Left renal pelvis (tissue), 4 donors: ENCODE measurements at places on chromosomes 12 and 14.

- DNase-seq: no peak
Observed at GRCh38 chr12:54940727-54941315, 43.7 kb downstream of the TESPA1 start.

DNA sequence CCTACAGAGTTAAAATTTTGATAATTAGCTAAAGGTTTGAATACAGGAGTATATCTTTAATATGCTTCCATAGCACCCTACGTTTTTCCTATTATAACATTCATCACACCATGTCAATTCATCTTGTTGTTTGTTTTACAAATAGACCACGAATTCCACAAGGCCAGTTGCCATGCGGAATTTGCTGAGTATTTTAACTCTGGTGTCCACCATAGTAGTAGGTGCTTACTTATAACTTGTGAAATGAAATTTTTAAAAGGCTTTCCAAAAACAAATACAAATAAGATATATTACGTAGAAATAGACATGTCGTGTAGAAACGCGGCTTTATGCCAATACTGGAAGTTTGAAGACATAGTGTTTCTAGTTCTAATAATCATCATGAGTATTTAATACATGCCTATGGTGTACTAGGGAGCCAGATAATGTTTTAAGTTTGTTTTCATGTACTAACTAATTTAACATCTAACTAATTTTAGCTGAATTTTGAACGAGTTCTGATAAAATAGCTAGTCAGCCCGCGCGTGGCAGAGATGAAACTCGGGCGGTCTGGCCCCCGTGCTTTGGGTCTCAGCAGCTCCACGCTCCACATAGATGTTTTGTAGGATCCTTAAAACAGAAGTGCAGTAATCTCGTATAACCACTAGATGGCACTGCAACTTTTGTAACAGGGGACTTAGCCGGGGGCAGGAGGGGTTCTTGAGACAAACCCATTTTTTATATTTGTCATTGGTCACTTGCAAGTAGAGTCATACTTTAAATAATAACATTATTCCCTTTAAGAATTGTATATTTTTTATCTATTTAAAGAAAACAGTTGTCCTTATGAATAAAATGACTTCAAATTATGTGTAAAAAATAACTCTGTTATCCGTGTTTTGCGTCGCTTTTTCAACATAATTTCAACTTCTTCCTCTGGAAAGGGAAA lies 10.2 kb downstream of the CD69 start:
- no peak for DNase-seq

- DNase-seq: no peak
Observed at GRCh38 chr12:118334939-118335567, 37.7 kb downstream of the TAOK3 start.

GRCh38 chr12:91422811-91423692 lies 240.4 kb upstream of the DCN start:
- DNase-seq: no peak

DNA sequence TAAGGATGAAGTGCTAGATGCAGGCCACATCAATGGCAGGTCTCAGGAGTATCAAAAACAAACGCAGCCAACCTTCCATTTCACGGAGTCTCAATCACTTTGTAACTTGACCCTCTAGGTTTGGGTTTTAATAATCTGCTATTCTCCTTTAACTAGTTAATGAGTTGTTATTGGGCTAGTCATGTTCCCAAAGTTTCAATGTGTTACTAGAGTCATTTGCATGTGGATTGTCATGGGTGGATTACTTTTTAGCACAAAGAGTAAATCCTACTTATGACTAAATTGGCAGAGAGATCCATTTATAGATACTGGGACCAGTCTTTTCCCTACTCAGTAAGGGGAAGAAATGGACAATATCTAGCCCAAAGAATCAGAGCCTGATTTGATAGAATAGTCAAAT lies 151.0 kb downstream of the BCAT1 start:
- DNase-seq: no peak

GRCh38 chr12:9264546-9264945 lies 56.4 kb upstream of the PZP start:
- DNase-seq: no peak

- no peak for DNase-seq
Observed at GRCh38 chr12:62522984-62523383, 56.4 kb downstream of the MON2 start.

- DNase-seq: no peak
Observed at GRCh38 chr12:92030618-92031017, 115.0 kb downstream of the BTG1 start.

DNA sequence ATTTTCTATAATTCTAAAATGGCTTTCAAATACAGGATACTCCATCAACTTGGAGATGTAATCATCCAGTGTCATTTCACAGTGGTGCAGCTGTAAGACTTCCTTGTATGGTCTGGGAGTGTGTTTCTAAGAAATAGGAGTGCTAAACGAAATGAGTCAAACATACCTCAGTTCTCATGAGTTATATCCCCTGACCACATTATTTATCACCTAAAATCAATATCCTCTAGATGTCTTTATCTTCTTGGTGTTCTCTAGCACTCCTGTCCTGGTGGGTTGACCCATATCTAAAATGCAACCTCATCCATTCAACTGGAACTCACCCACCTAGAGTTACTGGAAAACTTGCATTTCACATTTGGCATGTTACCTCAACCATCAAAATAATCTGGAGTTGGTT lies 33.2 kb downstream of the TMEM30B start:
- no peak for DNase-seq

DNA sequence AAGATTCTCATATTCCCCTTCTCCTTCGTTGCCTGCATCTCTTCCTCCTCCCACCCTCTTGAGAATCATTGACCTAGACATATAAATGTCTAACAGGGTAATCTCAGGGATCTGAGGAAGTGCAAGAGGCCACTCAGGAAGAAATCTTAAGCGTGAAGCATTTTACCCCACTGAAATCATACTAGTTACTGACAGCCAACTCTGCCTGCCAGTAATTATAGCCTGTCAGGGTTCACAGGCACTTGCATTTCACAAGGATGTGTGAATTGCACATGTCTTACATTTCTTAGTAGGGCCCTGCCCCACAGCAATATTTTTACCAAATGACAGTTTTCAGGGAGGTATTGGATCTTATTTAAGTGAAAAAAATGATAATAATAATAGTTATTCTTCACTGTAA lies 127.2 kb downstream of the SLC15A5 start:
- no peak for DNase-seq

DNA sequence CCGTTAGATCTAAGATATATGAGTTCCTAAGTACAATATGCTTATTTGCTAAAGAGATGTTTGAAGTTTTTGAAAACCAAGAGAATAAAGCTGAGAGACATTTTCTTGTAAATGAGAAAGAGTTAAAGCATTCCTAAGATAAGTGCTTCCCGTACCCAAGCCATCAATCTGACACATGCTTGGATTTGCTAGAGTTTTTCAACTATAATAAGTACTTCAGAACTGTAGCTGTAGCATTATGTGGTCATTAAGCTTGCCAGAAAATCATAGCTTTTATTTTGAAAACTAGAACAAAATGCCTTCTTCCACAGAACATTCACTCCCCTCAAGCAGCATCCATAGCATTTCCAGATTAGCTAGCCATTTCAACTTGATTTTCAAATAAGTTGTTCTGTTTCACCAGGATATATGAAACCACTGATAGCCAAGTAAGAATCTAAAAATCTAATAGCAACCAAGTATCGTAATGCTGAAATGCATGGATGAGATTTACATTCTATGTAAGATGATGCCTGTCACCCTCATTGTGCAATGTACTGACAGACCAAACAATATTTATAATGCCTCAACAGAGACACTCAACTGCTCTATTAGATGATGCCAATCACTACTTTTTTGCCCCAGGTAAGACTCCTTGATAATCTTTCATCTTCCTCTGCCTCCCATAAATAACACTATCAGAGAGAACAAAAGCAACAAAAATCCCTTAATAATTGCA lies 8.0 kb downstream of the SNW1 start:
- no peak for DNase-seq

DNA sequence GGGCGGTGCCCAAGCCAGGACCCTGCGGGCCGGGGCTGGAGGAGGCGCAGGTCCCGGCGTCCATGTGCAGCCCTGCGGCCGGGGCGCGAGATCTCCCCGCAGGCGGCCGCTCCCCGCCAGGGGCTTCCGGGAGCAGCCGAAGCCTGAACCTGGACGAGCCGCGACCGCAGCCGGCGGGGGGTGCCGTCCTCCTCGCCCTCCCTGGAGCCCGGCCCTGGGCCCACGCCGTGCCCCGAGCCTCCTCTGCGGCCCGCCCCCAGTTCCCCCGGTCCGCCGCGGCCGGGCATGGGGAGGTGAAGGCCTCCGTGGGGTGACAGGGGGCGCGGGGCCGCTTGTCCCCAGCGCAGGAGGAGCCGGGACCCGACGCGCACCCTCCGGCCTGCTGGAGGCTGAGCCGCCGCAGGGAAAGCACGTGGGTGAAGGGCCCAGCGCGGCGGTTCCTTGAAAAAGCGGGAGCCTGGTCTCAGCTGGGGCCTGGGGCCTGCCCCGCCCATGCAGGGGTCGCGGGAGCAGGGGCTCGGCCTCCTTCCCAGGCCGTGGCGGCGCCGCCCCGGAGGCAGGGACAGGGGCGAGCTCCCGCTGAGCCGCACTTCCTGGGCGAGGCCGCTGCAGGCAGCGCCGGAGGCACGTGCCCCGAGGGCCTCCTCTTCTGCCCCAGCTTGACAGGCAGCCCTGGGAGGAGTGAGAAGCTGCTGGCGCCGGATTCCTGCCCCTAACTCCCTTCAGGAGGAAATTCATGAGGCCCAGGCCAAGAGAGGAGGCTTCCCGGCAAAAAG lies 55.6 kb upstream of the PPP2R5C start:
- DNase-seq: no peak

GRCh38 chr12:29110506-29111442 lies 38.3 kb upstream of the FAR2 start:
- no peak for DNase-seq

- no peak for DNase-seq
Observed at GRCh38 chr14:96264853-96265252, 8.8 kb downstream of the BDKRB1 start.

DNA sequence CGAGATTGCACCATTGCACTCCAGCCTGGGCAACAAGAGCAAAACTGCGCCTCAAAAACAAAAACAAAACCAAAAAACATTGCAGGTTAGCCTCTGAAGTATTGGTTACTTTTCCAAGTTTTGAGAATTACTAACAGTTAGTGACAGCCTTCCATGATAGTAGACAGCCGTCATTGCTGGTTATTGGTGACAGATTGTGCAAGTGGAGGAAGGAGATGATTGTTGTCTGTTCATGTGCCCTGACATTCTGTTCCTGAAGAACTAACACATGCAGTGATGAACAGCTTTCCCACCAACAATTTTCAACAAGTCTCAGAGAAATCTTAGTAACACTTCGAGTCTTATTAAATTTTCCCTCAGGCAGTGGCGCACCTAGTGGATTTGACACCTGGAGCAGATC lies 89.3 kb upstream of the NAP1L1 start:
- DNase-seq: no peak

- no peak for DNase-seq
Observed at GRCh38 chr14:69059658-69060623, 80.8 kb upstream of the ACTN1 start.

DNA sequence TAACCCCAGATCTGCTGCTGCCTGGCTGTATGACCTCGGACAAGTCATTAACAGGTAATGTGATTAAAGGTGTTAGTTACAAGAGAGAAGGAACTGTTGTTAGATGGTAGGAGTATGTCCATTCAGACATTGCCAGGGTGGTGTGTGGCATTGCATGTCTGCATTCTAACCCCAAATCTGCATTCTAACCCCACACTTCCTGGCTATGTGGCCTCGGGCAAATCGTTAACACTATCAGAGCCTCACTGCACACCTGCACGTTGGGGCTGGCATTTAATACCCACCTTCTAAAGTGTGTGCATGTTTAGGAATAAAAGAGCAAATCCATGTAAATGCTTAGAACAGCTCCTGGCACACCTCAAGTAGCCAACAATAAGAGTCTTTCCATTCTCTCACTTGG lies 46.4 kb downstream of the CHST11 start:
- DNase-seq: no peak

DNA sequence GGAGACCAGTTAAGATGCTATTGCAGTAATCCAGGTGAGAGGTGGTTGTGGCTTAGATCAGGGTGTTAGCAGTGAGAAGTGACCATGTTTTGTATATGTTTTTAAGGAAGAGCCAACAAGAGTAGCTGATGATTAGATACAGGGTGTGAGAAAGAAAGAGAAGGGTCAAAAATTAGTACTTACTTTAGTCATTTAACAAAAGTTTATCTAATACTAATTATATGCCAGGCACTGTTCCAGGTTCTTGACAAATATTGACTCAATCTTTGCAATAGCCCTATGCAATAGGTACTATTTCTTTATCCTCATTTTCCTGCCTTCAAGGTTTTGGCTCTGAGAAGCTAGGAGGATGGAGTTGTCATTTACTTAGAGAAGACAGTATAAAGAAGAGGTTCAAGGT lies 70.2 kb downstream of the SSPN start:
- DNase-seq: no peak

DNA sequence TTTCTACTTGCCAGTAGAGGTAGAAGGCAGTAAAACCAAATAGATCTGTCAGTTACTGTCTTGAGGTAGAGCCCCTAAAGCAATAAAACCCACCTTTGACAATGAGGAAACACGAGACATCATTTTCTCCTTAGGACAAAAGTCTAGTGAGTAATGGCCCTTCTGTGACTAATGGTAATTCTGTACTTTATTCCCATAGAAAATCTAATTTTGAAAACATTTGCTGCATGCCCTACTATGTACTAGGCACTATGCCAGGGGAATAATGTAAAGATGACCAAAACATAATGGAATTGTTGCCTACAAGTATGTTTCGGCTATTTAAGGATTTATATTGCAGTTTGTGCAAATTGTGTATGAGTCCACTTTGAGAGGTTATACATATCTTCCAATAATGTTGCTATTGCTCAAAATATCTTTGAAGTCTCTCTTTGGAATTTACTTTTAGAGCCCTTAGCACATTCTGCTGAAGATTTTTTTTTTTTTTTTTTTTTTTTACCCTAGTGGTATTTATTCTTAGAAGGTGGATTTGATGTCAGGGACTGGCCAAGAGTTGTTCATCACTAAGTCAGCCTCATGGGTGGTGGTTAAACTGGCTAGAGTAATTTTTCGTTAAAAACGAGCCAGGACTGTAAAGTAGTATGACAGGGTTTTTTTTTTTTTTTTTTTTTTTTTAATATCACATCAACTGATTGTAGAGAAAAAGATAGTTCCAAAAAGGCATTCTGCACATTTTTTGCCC lies 109.7 kb downstream of the CRADD start:
- DNase-seq: no peak

- DNase-seq: no peak
Observed at GRCh38 chr12:3752741-3753486, at the start of gene CRACR2A. Gene CRACR2A, minus strand, starts transcription at chr12:3753109. Its CDS starts 56,110 bp downstream, at chr12:3696999.

GRCh38 chr14:104373055-104373854 lies 206.3 kb upstream of the C14orf180 start:
- DNase-seq: no peak
